ENCODE measurements at places on chromosomes 2 and 18.

GRCh38 chr2:49355611-49356010 is 201.3 kb upstream of the FSHR start:
- no peak for DNase-seq

DNA sequence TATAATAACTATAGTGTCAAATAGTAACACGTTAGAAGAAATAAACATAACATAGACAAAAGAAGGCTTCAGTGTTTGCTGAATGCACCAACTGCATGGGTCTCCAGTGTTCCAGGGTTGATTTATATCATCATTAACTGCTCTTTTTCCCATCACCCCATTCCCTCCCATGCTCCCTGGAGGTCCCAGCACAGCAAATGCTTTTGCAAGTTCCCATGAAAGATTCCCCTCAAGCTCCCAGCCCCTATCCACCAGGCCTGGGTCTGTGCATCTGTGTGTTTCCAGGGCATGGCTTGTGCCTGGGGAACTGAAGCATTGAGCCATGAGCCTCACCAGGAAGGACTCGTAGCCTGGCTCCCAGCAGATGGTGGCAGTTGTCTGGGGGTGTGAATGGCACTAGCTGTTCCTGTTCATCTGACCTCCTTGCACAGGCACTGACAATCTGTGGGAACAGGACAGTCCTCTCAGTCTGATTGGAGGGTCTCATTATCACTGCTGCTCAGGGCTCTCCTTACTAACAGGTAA is 164.6 kb upstream of the RMP24 start:
- no peak for DNase-seq

GRCh38 chr2:217262911-217263310 is 403.0 kb upstream of the TNP1 start:
- DNase-seq = no peak

- DNase-seq = peak; percentile 12
Observed at GRCh38 chr2:101706819-101707177, 9.3 kb downstream of the MAP4K4 start.
